Breast epithelium (tissue), 4 donors: ENCODE measurements at places on chromosomes 13 and 19. TPM values are rescaled to one million over a fixed set of nuclear protein-coding genes. Genes with fewer than 3 reads are reported as not detected.

Gene PIP5K1C
- 15.7 TPM for total RNA-seq

Gene PDE4C
- not detected for total RNA-seq

Gene SIGLEC14
- total RNA-seq = 5.9 TPM

Gene IGLON5
- 0.66 TPM for total RNA-seq

Gene IQCN
- 16.6 TPM for total RNA-seq

Gene HCST
- total RNA-seq = 7.2 TPM

Gene NCCRP1
- not detected for total RNA-seq

Gene SMIM44
- not detected for total RNA-seq

Gene FSD1
- not detected for total RNA-seq

Gene MADCAM1
- total RNA-seq = not detected

Gene PTGER1
- total RNA-seq = 1.3 TPM

Gene LRRC63
- 0.33 TPM for total RNA-seq

Gene ZNF345
- total RNA-seq = 8.6 TPM

Gene UFM1
- total RNA-seq = 80.1 TPM

Gene ZNF443
- 4.2 TPM for total RNA-seq

Gene CD33
- 2.9 TPM for total RNA-seq

Gene SEMA6B
- total RNA-seq = 8.8 TPM

Gene ZNF180
- 28.5 TPM for total RNA-seq

Gene APOE
- 1,092 TPM for total RNA-seq

Gene SERP2
- 6.4 TPM for total RNA-seq

Gene ZNF665
- total RNA-seq = 8.6 TPM

Gene PROZ
- total RNA-seq = not detected

Gene ZSCAN22
- 3.6 TPM for total RNA-seq

Gene LILRB4
- total RNA-seq = 1.3 TPM

Gene FGF21
- total RNA-seq = not detected

Gene OVOL3
- total RNA-seq = not detected

Gene TEX101
- total RNA-seq = not detected

Gene KLK2
- total RNA-seq = 0.48 TPM

Gene FFAR3
- 0.33 TPM for total RNA-seq

Gene ATXN8OS
- total RNA-seq = not detected

Gene KIR2DL4
- total RNA-seq = not detected

Gene SPINT2
- total RNA-seq = 639 TPM

Gene ZNF154
- total RNA-seq = 6.2 TPM

Gene PLK5
- 0.44 TPM for total RNA-seq

Gene ZNF492
- total RNA-seq = 0.98 TPM

Gene LILRB3
- total RNA-seq = 11.5 TPM

Gene KCNJ14
- total RNA-seq = 1.6 TPM

Gene ZNF813
- 3.4 TPM for total RNA-seq

Gene ZNF442
- total RNA-seq = 2.6 TPM
